ENCODE measurements at places on chromosomes 1 and 21.

DNA sequence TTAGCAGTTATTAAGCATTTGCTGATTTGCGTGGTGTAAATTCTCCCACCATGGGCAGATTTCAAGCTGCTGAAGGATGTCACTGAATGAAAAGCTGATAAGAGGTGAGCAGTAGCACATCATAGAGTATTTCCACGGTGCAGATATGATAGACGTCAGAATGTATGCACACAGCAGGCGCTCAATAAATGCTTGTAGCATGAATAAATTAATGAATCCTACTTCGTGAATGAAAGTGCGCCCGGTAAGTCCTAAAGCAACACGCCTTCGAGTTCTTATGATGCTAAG lies 510 bp upstream of the UBIAD1 start:
- DNase-seq: no peak

DNA sequence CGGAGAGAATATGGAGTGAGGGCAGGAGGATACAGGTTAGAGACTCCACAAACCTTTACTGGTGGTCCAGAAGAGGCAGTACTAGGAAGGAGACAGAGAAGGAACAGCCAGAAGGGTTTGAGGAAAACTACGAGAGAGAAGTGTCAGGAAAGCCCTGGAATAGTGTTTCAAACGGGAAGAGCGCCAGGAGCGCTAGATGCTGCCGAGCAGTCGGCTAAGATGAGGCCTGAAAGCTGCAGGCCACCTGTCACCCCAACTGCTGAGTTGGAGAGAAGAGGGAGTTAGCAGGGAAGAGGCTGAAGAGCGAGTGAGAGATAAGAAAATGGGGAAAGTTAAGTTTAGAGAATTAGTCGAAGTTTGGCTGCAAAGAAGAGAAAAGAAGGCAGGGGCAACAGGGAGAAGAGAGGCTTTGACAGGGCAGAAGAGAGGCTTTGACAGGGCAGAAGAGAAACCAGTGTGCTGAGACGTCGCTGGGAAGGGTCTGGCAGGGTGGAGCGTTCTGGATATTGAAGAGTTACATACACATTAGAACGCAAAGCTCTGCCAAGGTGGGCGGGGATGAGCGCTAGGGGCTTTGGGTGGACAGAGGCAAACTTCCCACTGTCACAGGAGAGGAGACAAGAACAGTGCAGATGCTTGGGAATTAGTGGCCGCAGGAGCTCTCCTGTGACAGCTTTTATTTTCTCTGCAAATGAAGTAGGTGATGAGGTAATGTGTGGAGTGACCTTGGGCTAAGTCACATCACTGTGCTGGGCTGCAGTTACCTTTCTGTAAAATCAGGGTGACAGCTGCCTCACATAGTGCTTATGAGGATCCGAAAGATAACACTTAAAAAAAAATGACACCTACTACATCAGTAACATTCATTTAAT lies 31.2 kb downstream of the PCSK9 start:
- no peak for DNase-seq

DNA sequence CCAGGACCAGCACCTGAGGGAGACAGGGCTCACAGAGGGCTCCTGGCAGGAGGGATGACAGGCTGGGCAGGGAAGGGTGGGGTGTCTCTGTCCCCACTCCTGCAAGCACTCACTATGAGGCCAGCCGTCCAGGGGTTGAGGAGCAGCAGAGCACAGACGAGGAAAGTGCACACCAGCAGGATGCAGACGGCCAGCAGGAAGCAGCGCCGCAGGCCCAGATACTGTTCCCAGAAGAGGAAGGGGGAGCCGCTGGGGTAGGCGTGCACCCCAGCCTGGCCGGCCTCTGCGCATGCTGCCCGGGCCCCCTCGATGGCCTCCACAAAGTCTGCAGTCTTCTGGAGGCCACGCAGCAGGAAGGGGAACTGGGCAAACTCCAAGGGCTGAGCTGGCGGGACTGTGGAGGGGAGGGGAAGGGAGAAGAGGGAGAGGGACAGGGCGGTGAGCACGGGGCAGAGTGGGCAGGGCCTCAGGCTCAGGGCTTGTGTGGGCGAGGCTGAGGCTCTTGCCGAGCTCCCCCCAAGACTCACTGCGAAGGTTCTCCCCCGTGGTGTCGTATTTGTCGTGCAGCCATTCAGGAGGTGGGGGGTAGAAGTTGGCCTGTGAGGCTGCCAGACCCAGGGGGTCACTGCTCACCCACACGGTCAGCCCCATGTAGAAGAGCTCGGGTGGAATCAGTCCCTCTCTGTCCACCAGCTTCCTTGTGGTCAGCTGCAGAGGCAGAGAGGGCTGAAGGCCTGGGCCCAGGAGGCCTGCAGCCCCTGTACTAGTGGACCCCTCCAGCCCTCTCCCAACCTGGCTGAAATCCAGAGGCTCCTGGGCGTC lies 16.5 kb downstream of the PTCH2 start:
- DNase-seq: no peak

- no peak for DNase-seq
Observed at GRCh38 chr1:92728697-92729096, 56.2 kb downstream of the EVI5 start.

GRCh38 chr1:27668808-27669723 lies 2.9 kb downstream of the IFI6 start:
- peak; percentile 47 for DNase-seq

GRCh38 chr1:55825461-55825860 lies 610.3 kb upstream of the USP24 start:
- no peak for DNase-seq

- DNase-seq: peak; percentile 93
Observed at GRCh38 chr1:150561974-150562445, 12.8 kb downstream of the ADAMTSL4 start.

DNA sequence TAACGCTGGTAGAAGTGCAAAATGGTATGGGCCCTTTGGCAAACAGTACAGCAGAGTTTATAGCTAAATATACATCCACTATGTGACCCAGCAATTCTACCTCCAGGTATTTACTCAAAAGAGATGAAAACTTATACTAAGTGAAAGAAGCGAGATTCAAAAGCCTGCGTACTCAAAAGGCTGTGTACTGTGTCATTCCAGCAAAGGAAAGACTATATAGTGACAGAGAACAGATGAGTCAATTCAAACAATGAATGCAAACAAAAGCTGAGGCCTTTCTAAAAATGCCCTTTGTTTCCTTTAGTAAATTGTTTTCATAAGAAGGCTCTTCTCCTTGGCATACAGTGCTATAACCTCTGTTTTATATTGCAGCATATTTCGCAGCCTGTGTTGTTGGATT lies 268.8 kb upstream of the CSF3R start:
- DNase-seq: no peak

DNA sequence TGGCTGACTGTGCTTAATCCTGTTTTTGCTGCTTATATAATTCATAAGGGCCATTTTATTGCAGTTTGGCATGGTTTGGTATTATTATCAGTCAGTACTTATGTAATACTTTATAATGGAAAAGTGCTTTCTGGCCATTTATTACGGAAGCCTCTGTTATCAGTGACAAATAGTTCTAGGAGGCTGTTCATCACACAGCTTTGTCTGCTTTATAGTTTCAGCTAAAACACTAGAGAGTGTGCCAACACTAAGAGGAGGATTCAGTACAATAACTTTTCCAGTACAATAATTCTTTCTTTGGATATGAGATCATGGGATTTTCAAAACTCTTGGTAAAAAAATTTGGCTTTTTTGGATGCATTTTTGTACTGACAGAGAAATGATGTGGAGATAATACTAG lies 102.9 kb upstream of the PTGFR start:
- peak; percentile 2 for DNase-seq

Measured in fibroblast of skin of back (primary cell).